ENCODE measurements at places on chromosomes 1 and 21.
A peak's percentile ranks its signal among the peaks of the same experiment; 100 is the strongest.

DNA sequence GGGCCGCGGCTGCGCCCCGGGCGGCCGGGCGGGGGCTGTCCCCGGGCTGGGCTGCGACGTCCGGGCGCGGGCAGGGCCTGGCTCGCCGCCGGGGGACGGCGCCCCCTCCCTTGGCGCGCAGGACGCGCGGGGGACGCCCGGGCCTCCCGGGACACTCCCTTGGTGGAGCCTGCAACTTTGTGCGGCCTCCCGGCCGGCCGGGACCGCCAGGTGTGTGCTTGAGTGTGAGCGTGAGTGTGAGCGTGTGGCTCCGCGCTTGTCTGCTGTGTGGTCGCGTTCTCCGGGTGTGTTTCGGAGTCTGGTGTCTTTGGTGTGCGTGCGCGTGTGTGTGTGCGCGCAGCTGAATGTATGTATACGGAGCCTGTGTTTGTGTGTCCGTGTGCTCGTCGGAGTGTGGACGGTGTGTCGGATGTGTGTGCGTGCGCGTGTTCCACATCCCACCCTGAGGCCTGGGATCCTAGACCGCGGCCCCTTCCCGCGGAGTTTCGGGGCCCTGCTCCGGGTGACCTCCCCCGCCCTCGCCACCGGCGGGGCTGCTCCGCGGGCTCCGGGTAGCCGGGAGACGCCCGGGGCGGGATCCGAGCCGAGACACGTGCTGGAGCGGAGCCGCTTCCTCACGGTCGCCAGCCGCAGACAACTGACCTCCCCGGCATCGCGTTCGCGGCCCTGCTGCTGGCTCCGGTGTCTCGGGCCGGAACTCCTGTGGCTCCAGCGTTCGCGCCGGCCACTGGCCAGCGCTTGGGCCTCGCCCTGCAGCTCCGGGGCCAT is 1.7 kb downstream of the PTPRU start:
- H3K27me3 ChIP-seq, result peaks cover 67% of the 10 kb centered on the region
- H3K4me1 ChIP-seq, result peaks cover 13% of the 10 kb centered on the region

DNA sequence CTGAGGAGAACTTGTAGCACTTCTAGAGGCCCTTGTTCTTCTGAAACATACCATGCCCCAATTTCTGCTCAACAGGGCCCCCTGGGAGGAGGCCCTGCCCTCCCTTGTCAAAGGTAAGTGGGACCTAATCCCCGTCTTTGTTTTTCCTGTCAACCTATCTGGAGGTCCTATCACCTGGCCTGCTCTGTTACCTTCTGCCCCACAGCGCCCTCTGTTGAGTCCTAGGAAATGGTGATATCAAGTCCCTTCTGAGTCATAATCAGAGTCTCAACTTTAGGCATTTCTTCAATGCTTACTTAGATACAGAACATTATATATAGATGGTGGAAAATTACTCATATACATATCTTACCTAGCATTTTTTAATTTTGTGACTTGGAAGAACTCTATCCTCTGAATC is 28.2 kb upstream of the FCRL4 start:
- H3K4me3 ChIP-seq, result no peak overlapping the region
- H3K27me3 ChIP-seq, result peaks cover 49% of the 10 kb centered on the region
- H3K4me1 ChIP-seq, result no peaks in the 10 kb centered on the region

GRCh38 chr1:203176273-203177035 is 828 bp upstream of the MYBPH start:
- peaks cover 2% of the 10 kb centered on the region for H3K4me1 ChIP-seq
- H3K27me3 ChIP-seq, result peaks cover 29% of the 10 kb centered on the region
- H3K36me3 ChIP-seq, result no peaks in the 10 kb centered on the region
- no peak for DNase-seq

DNA sequence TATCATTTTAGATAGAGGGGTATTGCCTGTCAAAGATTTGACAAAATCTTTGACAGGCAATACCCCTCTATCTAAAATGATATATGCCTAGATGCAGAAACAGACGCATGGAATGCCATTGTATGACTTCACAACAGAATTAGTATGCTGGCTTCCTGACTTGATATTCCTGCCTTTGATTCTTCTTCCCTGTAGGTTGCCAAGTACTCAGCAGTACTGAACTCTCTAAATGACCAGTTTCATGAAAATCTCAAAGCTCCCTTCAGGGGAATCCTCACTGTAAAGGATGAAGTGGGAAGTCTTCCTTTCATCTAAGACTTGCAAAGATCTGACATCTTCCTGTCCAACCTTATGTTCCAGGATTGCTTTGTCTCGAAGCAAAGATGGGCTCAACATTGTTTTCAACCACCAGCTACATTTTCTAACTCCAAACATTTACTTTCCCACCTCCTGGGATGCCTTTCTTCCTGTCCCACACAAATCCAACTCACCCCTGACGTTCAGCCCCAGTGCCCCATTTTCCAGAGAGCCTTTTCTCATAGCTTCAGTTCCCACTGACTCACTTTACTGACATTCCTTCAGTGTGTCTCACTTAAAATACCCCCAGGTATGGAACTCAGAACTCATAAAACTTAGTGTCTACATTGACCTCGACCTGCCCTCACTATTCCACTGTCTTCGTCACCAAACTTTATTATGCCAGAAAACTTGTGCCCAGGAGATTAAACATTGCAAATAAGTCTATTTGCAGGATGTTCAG is 67.3 kb upstream of the KCNJ6 start:
- no peaks in the 10 kb centered on the region for H3K36me3 ChIP-seq
- no peak overlapping the region for H3K4me3 ChIP-seq
- peaks cover 7% of the 10 kb centered on the region for H3K27me3 ChIP-seq
- H3K4me1 ChIP-seq, result no peaks in the 10 kb centered on the region
- H3K27ac ChIP-seq, result no peak overlapping the region

DNA sequence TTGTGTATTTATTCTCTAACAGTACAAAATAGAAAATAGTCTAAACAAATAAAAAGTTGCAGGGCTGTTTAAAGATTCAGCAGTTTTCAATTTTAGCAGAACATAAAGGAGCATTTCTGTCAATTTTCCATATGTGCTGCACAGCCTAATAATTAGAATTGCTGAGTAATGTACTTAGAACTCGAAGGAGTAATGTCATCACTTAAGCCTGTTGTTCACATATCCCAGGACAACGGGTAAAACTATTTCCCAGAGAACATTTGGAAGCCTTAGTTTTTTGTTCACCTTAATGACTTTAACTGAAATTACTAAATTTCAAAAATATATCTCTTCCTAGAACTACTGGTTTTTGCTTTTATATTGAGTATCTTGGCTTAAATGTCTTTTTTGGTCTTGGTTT is 81.6 kb downstream of the ZP4 start:
- H3K36me3 ChIP-seq, result no peaks in the 10 kb centered on the region
- H3K4me1 ChIP-seq, result no peaks in the 10 kb centered on the region
- DNase-seq, result no peak
- H3K27me3 ChIP-seq, result peaks cover 17% of the 10 kb centered on the region

DNA sequence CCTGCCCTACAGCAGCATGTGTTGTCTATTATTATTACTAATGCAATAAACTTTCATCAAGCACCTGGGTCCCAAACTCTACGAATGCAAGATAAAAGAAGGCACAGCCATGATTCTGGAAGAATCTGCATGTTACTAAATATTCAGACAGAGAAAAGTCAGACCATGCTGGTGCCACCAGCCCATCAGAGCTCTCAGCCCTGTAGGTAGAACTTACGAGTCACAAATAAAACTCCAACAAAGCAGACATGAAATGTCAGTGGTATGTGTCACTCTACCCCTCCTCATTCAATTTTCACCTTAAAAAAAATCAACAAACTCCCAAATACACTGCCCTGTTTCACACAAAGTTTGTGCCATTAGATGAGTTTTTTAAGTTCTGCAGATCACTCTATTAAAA is 62.4 kb upstream of the TIAM1 start:
- peaks cover 2% of the 10 kb centered on the region for H3K36me3 ChIP-seq
- H3K4me1 ChIP-seq, result peaks cover 2% of the 10 kb centered on the region
- no peak for DNase-seq

- H3K4me1 ChIP-seq, result peaks cover 57% of the 10 kb centered on the region
- H3K36me3 ChIP-seq, result peaks cover 2% of the 10 kb centered on the region
- H3K27me3 ChIP-seq, result no peaks in the 10 kb centered on the region
- H3K4me3 ChIP-seq, result peak overlapping the region; percentile 87
- H3K27ac ChIP-seq, result peak overlapping the region; percentile 94
Measured at GRCh38 chr21:25566645-25567044, 40.6 kb downstream of the MRPL39 start.

DNA sequence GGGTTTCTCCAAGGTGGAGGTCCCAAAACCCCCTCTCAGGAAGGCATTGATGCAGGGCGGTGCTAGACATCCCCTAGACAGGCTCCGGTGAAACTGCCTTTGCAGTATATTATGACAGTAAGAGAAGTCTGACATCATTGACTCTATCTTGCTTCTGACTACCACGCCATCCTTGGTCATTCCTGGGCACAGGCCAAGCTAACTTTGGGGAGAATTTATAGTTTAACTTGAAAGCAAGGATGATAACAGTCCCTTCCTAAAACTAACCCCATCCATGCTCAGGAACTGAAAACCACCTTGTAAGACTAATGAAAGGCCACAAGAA is 30.3 kb downstream of the RSPH1 start:
- no peaks in the 10 kb centered on the region for H3K27me3 ChIP-seq
- no peak for DNase-seq
- H3K4me1 ChIP-seq, result peaks cover 45% of the 10 kb centered on the region
- no peaks in the 10 kb centered on the region for H3K36me3 ChIP-seq
- H3K4me3 ChIP-seq, result peak overlapping the region; percentile 74
- H3K27ac ChIP-seq, result peak overlapping the region; percentile 95

- H3K27ac ChIP-seq, result no peak overlapping the region
- no peaks in the 10 kb centered on the region for H3K36me3 ChIP-seq
- DNase-seq, result no peak
Measured at GRCh38 chr1:27166929-27167328, 12.0 kb upstream of the SLC9A1 start.

GRCh38 chr1:203121186-203122015 is 6.1 kb upstream of the ADORA1 start:
- H3K4me3 ChIP-seq, result no peak overlapping the region
- no peak for DNase-seq
- H3K4me1 ChIP-seq, result peaks cover 11% of the 10 kb centered on the region
- peaks cover 7% of the 10 kb centered on the region for H3K36me3 ChIP-seq
- H3K27ac ChIP-seq, result no peak overlapping the region

- peaks cover 2% of the 10 kb centered on the region for H3K4me1 ChIP-seq
- H3K36me3 ChIP-seq, result peaks cover 5% of the 10 kb centered on the region
- no peak overlapping the region for H3K4me3 ChIP-seq
Measured at GRCh38 chr1:118989878-118990378, 1.8 kb upstream of the TBX15 start.

GRCh38 chr1:80540149-80540548 is 1260.6 kb upstream of the ADGRL2 start:
- H3K4me1 ChIP-seq, result no peaks in the 10 kb centered on the region
- no peaks in the 10 kb centered on the region for H3K36me3 ChIP-seq
- H3K27me3 ChIP-seq, result no peaks in the 10 kb centered on the region
